ENCODE measurements at places on chromosomes 13 and 19.

DNA sequence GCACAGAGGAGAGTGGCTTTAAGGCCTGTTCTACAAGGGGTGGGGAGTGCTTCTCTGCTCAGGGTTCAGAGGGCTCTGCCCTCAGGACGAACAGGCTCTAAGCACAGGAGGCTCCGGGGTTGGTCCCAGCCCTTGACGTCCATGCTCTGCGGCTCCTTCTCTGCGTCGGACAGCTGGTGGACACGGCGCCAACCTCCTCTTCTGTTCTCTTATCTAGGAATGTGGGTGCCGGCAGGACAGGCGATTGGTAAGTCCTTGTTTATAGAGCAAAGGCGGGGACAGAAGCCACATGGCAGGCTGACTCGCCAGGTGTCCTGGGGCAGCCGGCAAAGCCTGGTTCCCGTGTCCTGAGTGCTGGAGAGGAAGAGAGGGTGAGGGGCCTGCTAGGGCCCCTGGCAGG lies 8.4 kb upstream of the RPS15 start:
- no peak for DNase-seq

- DNase-seq, result no peak
Measured at GRCh38 chr13:42946927-42947326, 45.1 kb downstream of the EPSTI1 start.

GRCh38 chr13:32589471-32589870 lies 3.2 kb downstream of the PDS5B start:
- no peak for DNase-seq

DNA sequence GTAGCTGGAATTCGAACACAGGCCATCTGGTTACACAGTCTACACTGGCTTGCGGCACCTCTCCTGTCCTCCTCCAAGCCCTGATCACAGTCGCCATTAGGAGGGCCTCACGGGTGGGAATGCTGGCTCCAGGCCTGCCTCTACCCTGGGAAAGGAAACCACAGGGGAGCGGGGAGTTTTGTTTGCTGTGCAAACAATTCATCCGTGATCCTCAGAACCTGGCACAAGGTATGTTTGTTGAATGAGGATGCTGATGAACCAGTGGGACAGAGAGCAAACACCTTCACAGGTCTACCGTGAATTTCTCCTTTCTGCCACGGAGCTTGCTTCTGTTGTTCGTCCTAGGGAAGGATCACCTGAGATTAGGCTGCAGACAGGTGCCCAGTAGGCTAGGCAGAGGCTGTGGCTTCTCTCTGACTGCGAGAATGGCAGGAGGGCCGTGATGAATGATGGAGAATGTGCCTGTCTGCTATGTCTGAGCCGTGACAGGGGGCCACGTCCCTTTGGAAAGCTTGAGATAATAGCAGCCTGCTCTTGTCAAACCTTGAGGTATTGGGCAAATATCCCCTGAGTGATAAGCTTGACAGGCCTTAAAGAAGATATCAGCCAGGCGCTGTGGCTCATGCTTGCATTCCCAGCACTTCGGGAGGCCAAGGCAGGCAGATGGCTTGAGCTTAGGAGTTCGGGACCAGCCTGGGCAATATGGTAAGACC lies 36.7 kb downstream of the PIN1 start:
- no peak for DNase-seq

DNA sequence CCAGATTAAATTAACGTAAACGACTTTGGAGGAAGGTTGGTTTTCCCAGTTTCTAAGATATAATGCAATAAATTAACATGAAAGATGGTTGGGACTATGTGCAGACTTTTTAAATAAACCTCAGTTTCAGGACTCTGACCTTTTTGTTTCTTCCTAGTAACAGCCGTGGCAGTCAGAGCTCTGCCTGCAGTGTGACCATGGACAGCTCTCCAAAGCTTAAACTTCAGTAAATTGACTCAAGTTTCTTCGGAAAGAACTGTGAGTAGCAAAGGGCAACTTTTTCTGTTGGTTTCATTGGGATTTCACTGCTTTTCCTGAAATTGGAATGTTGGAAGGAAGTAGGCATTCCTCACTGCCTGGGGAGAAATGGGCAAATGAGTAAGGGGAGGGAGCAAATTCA lies 4.1 kb downstream of the USP29 start:
- DNase-seq, result no peak
